ENCODE measurements at places on chromosomes 16 and 17.

GRCh38 chr17:5286846-5287245 lies 4.8 kb downstream of the RABEP1 start:
- no peak for DNase-seq

DNA sequence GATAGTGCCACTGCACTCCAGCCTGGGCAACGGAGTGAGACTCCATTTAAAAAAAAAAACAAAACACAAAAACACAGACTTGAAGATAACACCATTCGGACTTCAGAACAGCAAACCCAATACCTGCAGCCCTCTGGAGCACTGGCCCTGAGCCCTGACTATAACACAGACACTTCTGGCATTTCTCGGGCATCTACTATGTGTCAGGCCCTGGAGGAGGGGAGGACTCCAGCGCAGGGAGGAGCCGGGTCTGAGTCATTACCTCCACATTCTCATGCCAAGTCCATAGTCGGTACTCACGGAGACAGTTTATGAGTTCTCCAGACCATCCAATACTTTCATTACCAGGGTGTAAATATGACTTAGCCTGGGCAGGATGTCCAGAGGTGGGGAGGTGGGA lies 48.8 kb downstream of the PITPNM3 start:
- DNase-seq = peak; percentile 38

DNA sequence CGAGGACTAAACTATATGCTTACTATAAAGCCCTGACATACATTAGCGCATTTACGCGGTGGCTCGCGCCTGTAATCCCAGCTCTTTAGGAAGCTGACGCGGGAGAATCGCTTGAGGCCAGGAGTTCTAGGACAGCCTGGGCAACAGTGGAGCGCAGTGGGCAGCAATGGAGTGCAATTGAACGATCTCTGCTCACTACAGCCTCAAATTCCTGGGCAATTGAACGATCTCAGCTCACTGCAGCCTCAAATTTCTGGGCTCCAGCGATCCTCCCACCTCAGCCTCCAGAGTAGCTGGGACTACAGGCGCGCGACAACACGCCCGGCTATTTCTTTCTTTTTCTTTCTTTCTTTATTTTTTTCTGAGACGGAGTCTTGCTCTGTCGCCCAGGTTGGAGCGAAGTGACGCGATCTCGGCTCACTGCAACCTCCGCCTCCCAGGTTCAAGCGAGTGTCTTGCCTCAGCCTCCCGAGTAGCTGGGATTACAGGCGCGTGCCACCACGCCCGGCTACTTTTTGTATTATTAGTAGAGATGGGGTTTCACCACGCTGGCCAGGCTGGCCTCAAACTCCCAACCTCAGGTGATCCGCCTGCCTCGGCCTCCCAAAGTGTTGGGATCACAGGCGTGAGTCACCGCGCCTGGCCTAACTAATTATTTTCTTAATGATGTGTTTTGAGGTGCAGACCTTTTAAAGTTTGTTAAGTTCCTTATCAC lies 506 bp upstream of the COG7 start:
- no peak for DNase-seq

DNA sequence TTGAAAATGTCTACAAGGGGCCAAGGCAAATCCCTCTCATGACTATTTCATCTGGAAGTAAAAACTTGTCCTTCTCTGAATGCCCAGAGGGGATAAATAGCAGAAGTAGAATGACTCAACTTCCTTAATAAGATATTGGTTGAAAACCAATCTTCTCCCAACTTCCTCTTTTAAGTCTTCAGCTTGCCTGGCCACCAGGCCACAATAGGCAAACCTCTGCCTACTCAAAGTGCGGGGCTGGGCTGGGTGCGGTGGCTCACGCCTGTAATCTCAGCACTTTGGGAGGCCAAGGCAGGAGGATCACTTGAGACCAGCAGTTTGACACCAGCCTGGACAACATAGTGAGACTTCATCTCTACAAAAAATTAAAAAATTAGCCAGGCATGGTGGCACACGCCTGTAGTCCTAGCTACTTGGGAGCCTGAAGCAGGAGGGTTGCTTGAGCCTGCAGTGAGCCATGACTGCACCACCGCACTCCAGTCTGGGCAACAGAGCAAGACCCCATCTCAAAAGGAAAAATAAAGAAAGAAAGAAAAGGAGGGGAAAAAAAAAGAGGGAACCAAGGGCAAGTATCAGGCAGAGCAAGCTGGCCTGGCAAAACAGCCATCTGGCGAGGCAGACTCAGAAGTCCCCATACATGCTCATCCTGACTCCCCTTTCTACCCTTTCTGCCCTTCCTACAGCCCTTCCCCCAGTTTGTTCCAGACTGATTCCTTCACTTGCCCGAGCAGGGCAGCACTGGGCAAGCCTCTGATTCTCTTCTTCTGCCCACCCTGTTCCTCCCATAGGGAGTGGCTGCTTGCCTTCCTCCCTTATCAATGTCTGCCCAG lies 20.6 kb downstream of the MAP3K14 start:
- no peak for DNase-seq

DNA sequence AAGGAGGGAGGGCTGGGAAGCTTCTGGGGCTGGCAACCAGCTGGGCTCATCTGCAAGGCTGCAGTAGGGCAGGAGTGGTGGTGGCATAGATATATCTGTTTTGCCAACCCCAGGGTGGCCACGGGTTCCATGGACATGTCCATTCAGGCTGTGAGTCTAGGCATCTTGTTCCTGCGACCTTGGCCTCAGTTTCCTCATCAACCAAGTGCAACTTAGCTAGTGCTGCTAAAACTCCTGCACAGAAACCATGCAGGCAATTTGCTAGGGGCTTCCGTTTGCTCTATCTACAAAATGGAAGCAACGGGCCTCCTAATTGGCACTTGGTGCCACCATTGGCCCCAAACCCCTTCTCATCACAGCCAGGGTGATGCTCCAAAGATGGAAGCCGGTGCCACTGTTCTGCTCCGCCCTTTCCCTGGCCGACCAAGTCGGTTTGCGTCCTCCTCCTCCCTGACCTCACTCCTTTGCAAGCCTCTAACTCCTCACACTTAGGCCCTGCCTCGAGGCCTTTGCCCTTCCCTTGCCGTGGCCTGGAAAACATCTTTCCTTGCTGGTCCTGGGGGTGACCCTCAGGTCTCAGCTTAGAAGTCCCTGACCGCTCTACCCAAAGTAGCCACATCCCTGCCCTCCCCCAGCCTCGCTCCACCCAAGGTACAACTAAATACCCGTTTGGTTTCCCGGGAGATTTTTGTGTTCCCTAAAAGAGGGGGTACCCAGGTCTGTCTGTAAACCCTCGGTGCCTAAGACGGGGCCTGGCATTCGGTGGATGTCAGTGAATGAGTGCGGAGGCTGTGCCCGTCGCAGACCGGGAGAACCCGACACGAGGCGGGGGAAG lies 1.2 kb downstream of the SREBF1 start:
- DNase-seq = no peak

DNA sequence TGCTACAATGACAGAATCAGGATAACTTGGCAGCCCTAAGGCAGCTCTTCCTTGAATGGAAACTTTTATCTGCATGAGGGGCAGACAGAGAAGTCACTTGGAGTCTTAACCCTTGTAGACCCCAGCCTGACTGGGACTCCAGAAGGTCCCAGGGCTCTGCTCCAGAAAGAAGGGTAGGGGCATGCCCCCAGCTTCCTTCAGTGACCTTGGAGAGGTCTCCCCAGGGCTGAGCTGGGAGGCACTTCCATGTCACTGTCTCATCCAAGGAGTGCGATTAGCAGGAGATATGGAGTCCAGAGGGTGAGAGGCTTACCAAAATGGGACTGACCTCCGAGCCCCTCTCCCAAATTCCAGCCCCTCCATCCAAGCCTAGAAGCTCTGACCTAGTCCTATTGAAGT lies 3.4 kb upstream of the NLRC5 start:
- no peak for DNase-seq

DNA sequence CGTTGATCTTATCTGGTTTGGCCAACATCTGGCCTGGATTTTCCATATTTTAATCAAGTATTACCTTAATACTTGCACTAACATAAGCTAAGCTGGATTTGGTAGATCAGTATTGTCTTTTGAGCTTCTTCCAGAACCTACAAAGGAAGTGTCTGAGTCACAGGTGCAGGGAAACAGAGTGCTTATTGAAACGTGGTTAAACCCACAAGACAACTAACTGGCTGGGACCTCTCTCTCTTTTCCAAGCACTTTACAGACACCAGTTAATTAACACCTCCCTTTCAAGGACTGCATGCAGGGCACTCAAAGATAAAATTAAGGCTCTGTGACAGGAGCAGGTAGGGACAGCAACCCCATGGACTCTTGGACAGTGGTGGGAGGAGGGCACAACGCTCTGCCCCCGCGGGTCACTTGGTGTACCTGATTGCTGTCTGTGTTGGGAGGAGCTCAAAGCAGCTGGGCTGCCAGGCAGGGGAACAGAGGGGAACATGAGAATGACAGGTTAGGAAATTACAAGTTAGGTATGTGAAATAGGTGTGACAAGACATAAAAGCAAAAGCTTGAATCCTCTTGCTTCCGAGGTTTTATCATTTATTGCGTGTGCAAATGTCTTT lies 133.7 kb upstream of the MON1B start:
- no peak for DNase-seq

All from hindlimb muscle (tissue), 1 donor.